Glutamatergic neuron (in vitro differentiated cells): ENCODE measurements at places on chromosomes 5 and 9. TPM values are rescaled to one million over a fixed set of nuclear protein-coding genes. Genes with fewer than 3 reads are reported as not detected.

CCDC180 gene
- 13.1 TPM for total RNA-seq

FOXI1 gene
- not detected for total RNA-seq

SHOC1 gene
- not detected for total RNA-seq

GZMA gene
- total RNA-seq: not detected

ANKRD31 gene
- total RNA-seq: 0.42 TPM

GRCh38 chr5:76532052-76532451 is 91.2 kb downstream of the F2RL2 start:
- DNase-seq: no peak

DNA sequence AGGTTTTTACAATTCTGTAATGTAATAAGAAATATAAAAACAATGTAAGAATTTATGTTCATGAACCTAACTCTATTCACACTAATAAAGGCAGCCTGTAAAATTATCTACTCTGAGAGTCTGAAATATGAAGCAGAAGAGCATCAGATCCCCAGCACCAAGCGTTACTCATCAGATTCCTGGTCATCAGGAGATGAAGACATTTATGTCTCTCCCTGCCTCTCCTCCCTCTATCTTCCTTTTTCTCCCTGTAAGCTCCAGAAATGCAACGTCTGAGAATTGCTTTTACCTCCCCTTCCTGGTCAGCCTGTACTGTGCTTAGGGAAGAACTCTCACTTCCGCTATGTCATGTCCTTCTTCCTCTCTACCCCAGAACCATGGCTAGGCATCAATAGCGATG is 114.4 kb upstream of the SLIT3 start:
- no peak for DNase-seq

GRCh38 chr5:37598733-37599132 is 219.6 kb downstream of the WDR70 start:
- DNase-seq: no peak

DNA sequence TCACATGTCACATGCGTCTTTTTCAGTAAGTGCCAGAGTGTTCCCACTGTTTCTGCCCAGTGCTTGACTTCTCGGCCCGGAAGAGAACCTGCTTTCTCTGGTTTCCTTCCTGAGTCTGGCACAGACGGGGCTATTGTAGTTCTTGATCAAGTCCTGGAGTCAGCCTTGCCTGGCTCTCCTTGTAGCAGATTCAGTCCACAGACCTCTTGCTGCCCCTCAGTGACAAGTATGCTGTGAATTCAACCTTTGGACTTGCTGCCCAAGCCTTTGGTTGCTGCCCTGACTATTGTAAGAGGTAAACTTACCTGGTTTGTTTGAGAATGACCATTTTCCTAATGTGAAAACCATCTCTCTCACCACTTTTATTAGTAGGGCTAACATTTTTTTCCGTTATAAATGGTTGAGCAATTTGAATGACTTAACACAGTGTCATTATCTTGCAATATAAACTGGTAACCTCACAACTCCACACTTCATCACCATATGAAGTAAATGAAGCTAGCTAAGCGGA is 24.7 kb downstream of the ZBTB34 start:
- no peak for DNase-seq

DNA sequence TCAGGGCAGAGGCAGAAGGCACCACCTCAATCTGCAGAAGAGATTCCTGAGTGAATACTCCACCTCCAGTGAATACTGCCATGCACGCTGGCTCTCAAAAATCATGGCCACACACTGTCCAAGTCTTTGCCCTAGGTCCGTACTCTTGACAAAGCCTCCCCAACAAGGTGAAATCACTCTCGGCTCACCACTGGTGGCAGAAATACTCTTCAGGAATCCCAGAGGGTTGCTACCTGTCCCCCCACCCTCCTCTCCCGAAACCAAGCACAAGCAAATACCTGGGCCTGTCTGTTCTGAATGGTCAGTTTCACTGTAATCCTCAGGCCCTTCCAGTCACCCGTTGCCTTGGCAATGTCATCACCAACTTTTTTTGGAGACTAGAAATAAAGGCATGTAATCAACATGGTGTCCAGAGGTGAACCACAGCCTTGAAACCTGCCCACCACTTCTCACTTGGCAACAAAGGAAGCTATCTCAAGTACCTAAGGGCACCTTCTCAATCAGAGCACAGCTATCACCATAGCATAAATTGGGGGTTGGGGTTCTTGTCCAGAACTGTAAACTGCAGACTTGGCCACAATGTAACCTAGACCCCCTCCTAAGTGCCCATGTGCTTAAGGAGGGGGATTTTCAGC is 1.8 kb downstream of the RPL12 start:
- DNase-seq: no peak

GRCh38 chr5:67414712-67415111 is 218.1 kb upstream of the CD180 start:
- no peak for DNase-seq

- peak; percentile 88 for DNase-seq
Observed at GRCh38 chr5:73451224-73452130, 2.9 kb upstream of the FOXD1 start.

DNA sequence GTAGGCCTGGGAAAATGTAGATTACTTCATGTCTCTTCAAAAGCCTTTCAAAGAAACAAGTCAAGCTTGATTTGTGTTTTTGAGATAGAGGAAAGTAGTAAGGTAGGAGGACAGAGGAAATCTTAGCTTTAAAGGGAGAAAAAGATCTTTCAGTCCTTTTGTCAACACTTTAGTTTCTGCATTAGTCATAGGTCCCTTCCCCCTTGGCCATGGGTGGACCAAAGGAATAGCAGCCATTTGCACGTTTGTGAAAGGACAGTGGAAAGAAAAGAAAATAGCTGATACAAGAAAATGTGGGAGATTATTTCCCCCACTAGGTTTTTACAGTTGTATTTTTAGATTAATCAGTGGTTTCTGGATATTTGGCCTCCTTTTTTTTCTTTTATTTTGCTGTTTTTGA is 121.9 kb upstream of the GRHPR start:
- DNase-seq: no peak

DNA sequence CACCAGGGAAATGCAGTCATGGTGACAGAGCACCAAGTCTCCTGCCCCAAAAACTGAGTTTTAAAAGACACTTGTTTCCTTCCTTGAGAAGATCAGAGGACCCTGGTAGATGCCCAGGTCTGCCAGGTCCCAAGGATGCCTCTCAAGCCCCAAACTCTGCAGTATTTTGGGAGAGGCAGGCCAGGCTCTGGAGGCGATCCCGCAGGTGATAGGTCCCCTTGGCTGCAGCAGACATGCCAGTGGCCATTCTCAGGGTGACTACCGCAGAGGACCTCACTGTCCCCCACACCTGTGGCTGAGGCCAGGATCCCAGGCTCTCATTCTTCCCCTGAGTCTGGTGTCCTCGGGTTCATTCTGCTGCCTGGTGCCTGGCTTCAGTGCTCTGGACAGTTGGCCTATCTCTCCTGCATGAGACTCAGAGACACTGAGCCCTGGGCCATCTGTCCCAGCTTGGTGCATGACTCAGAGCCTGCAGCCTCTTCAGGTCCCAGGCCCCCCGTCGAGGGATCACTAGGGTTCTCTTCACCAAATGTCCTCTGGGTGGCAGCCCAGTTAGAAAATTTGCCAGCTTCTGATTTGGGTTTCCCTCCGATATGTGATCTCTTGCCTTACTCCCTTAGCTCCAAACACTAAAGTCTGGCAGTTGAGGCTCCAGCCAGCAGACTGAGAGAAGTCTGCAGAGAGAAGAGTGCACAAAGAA is 59.7 kb upstream of the GARNL3 start:
- peak; percentile 40 for DNase-seq
